ENCODE measurements at places on chromosomes 12 and 14.

DNA sequence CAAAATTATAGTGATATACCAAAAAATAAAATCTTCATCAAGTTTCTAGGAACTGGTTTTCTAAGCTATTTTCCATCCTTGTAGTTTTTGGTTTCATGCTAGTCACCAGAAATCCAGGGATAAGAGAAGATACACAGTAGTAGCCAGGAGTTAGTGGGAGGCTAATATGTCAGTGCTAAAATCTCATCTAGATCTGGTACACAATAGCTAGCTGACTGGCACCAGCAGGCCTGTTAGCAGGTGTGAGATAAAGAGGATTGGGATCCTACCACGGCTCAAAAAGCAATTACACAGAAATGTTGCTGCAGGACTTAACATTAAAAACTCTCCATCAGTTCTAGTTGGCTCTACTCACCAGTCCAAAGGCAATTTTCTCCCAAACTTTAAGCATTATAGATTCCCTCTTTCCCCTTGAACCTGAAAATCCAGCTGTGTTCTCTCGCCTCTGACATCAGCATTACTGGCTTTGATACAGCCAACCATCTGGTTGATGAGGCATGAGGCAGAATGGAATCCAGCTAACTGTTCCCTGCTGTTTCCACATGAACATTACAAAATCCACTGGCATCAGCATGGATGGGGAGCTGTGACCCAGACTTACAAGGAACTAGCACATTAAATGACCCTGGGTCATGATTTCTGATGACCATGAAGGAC is 41.8 kb upstream of the CCDC196 start:
- no peak for DNase-seq

GRCh38 chr14:100293497-100294212 is 12.6 kb downstream of the SLC25A29 start:
- no peak for DNase-seq

DNA sequence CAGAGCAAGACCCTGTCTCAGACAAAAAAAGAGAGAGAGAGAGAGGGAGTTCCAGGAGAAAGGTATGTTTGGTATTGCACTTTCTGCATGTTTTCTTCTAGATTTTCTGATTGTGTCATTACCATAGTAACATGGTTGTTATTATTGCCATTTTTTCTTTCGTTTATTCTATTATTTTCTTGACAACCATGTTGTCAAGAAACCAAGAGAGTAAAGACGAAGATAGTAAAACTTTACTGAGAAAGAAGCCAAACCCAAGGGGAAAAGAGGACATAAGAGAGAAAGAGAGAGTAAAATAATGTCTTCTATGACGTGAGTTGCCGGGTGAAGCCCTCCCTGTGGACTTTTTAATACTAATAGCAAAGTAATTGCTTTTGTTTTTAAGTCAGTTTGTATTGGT is 1186.0 kb upstream of the SEL1L start:
- DNase-seq: no peak

GRCh38 chr12:1799051-1799881 is 21.1 kb upstream of the LRTM2 start:
- no peak for DNase-seq

DNA sequence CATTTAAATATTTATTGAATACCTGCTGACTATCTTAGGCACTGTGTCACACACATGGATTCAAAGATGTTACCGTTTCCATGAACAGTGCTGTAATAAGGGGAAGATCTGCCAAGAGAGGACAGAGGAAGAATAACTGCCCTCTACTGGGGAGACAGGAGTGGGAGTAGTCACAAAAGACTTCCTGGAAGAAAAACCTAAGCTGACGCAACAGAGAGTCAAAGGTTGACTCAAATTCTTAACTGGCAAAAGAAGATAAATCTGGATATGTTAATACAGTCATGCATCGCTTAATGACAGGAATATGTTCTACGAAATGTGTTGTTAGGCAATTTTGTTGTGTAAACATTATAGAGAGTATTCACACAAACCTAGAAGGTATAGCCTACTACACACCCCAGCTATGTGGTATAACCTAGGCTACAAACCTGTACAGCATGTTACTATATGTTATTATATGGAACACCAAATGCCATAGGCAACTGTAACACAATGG is 51.5 kb downstream of the DCAF5 start:
- no peak for DNase-seq

DNA sequence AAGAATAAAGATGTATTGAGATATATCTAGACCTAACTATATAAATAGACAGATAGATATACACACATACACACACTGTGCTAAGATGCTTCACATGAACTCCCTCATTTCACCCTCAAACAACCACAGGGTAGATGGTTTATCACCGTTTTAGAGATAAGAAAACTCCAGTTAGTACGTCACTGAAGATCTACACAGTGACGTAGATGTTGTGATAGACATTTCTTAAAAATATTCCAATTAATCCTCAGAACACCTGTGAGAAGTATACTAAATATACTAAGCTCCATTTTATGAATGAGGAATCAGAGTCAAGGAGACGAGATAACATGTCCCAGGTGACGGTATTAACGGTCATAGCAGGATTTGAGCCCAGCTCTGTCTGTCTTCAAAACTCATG is 31.5 kb downstream of the CCDC60 start:
- no peak for DNase-seq

- DNase-seq: no peak
These were observed 18.8 kb downstream of the TNFAIP2 start for GRCh38 chr14:103142026-103142425.

DNA sequence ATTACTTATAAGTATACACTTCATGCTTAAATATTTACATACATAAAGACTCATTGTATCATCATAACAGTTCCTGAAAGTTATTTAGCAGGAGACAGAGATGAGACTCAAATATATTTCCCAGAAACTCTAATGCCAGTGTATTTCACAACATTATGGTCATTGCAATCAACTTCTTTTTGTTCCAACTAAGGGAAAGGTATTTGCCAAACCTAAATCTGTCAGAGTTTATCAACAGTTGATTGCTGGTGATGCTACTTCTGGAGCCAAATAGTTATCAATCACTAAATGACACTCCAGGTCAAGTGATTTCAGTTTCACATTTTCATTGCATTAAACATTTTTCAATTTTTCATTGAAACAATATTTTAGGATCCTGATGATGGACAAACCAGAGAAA is 72.1 kb upstream of the AVPR1A start:
- no peak for DNase-seq

- DNase-seq: no peak
These were observed 91.2 kb downstream of the RCOR1 start for GRCh38 chr14:102683399-102684297.

DNA sequence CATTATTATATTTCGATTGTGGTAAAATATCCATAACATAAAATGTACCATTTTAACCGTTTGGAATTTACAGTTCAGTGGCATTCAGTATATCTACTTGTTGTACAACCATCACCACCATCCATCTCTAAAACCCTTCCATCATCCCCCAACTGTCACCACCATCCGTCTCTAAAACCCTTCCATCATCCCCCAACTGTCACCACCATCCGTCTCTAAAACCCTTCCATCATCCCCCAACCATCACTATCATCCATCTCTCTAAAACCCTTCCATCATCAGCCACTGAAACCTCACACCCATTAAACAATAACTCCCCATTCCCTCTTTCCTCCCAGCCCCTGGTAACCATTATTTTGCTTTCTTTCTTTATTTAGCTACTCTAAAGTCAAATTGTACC is 144.2 kb upstream of the EEA1 start:
- no peak for DNase-seq

DNA sequence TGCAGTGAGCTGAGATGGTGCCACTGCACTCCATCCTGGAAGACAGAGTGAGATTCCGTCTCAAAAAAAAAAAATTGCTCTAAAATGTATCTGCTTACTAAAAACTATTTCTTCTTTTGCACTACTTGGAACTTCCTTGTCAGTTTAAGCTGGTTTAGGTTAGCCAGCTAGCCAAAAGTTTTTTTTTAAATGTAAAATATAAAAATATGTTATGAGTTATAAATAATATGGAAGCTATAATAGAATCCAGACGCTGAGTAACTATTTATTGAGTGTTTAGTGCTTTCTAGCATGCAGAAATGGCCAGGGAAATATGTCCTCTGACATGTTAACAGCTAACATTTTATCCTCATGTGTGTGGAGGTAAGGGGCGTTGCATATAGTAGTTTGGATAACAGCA is 85.6 kb downstream of the PLEKHA5 start:
- DNase-seq: no peak

DNA sequence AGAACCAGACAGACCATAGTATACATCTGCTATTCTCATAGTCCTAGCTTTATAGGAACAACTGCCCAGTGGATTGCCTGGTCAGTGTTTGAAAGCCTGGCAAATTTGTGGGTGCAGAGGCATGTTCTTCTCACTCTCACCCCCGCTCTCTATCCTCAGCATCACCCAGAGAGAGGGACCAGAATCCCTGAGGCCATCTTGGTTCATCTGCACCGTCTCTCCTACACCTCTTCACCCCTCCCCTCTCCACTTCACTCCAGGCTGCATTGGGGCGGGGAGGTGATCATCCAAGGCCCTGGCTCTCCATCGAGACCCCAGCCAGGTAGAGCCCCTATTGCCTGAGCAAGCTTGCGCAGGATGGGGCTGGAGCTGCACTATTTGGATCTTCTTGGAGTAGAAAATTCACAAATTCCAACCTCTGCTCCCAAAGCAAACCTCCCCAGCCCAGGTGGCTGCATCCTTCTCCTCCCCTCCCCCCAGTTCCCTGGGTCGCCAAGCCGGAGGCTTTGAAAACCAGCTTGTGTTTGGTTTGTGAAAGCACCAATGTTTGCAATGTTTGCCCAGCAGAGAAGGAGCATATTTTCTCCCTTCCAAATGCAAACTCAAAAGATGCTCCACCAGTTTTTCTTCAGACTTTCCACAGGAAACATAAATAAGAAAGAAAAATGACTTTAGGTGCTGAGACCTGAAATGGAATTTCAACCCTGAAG is 18.6 kb upstream of the COL2A1 start:
- no peak for DNase-seq

DNA sequence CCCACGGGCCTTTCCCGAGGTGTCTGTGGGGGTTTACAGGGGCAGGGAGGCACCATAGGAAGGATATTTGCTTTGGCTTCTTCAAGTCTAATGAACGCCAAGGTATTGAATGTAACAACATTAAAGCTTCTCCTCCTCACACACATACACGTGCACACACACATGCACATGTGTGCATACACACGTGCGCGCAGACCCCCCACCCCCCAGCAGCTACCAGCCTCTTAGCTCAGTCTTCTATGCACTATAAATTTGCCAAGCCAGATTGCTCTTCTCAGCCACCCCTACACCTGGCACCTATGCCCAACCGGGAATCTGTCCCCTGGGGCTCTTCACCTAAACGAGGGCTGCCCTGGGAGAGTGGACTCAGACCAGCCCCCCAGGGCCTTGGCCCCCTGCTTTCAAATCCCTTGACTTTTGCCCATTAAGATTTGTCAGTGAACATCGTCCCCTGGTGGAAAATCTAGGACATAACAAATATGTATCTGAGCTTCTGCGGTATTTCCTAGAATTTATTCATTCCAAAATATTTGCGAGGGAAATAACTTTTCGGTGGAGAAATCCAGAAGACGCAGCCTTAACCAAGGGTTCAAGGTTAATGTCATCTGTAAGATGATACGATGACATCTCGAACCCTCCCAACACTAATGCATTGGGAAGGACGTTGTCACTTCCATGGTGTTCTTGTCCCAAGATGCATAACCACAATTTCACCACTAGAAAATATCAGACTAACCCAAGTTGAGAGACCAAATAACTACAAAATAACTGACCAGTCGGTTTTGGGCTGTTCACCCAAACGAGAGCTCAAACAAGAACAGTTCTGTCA is 330.4 kb downstream of the MED13L start:
- DNase-seq: no peak

GRCh38 chr14:54785136-54785777 is 117.4 kb downstream of the GCH1 start:
- no peak for DNase-seq

DNA sequence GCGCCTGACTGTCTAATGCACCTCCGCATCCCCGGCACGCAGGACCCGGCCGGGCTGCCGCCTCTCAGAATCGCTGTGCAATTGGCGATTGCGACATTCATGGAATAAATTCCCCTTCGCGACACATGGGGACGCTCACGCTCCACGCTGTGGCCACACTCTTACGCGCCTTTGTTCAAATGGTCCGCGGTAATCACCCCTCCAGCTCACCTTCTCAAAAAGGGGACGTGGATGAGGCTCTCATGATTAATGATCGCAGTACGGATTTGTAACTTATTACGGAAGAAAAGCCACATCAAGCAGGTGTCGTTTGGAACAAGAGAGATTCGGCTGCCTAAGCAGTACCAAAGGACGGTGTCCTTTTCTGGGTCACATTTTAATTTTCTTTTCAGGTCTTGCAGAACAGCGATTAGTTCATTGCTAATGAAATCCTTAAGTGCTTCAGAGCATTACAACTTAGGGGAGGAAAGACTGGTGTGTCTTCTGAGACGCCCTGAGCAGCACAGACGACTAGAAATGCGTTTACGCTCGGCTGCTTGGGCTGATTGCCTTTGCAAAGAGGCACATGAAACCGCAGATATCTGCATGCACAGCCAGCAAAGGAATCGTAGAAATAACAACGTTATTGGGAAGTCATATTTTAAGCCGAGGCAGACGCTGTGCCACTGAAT is 37.3 kb upstream of the ADGRD1 start:
- no peak for DNase-seq

- DNase-seq: no peak
These were observed 176.7 kb downstream of the NUAK1 start for GRCh38 chr12:105961821-105962671.

DNA sequence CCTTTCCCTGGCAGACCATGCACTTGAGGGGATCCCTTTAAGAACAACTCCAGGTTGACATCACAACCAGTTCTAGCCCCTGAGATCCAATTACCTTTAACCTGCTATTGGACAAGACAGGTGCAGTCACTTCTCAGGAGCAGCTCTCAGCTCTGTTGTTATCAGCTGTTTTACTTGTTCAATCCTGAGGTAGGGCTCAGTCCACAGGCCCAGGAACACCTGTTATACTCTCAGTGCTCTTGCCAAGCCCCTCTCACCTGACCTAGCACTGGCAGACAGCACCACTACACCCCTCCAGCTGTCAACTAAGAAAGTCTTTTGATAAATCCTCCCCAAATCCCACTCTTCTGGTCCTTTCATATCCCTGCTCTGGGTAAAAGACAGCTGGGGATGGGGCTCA is 163.9 kb upstream of the TMTC2 start:
- DNase-seq: no peak

- DNase-seq: no peak
These were observed 1.3 kb downstream of the TAS2R30 start for GRCh38 chr12:11133162-11133561.
